HEK293T (cell line): ENCODE measurements at places on chromosomes 6 and 20.

GRCh38 chr6:161545741-161546140 lies 271.9 kb upstream of the AGPAT4 start:
- DNase-seq = no peak

DNA sequence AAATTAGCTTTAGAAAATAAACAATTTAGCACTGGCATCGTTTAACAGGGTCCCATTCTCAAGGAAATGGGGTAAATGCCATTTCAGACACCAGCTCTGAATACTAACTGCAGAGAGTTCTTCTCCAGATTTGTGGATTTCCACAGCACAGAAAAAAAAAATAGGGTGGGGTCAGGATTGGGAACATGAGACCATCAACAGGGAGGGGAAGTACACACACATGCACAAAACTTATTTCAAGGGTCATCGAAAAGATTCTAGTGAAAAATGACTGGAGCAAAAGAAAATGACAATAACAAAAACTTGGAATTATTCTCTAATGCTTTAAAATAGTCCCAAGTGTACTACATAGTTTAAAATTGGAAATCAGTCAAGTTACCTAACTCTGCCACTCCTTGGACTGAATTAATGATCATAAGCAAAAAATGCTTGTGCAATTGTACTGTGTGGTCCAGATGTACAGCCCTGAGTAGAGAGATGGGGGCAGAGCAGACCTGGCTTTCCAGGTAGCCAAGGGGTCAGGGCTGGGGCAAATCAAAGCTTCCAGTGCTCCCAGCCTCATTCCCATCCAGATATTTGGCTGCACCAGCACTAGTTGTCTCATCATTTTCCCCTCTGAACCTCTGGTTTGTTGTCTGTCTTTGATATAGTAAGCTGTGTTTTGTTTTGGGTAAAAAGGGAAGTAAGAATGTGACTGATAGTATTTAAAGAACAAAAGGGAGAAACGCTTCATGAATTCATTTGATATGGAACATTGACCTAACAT lies 152.4 kb downstream of the SOBP start:
- DNase-seq = no peak

DNA sequence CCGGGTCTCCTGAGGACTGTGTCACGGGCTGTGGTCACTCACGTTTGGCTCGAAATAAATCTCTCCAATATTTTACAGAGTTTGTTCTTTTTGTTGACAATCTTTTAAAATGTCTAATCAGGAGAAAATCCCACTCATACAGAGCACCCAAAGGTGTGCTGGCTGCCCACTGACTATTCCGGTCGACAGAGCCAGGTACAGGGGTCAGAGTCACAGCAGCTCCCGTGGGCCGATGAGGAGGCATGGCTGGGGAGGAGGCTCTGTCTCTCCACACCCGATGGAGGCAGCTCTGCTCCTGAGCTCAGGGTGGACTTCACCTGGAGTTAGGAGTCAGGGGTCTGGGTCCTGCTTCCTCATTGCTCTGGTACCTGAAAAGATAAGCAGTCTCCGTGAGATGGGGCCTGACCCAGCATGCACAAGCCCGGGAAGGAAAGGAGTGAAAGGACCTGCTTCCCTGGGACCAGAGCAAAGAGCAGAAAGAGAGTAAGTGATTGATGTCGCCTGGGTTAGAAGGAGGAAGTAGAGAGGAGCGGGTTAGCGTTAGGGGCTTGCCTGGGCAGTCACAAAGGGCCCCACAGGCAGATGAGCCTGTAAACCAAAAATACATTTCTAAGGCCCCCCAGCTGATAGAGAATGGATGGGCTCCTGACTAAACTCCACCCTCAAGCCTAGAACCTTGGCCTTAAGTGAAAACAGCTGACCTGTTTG lies 53.5 kb upstream of the UNC93A start:
- DNase-seq = no peak

DNA sequence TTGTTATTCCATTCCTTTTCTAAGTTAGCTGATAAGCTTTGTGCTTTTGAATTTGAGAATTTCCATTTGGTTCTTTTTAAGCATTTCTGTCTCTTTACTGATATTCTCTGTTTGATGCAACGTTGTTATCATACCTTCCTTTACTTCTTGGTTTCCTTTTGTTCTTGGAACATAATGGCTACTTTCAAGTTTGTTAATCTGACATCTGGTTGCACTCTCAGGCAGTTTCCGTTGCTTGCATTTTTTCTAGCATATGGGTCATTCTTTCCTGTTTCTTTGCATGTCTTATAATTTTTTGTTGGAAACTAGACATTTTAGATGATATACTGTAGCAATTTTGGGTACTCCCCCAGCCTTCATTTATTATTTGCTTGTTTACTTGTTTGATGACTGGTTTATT lies 12.5 kb downstream of the CDC5L start:
- no peak for DNase-seq

DNA sequence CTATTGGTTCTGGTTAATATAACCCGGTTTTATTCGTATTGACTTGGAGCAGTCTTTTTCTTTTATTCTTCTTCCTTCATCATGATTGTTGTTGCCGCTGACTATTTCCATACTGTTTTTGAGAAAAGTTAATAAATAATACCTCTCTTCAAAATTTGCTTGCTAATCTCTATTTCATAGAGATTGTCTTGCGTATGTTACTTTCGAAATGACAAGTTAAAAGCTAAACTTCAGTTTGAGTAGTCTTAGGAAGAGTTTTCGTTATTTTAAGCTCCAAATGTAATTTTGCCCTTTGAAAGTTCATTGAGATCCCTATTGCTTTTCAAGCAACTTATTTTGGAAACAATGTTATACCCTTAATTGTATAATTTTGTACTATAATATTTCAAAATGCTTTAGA lies 36.4 kb downstream of the DCBLD1 start:
- DNase-seq = no peak

DNA sequence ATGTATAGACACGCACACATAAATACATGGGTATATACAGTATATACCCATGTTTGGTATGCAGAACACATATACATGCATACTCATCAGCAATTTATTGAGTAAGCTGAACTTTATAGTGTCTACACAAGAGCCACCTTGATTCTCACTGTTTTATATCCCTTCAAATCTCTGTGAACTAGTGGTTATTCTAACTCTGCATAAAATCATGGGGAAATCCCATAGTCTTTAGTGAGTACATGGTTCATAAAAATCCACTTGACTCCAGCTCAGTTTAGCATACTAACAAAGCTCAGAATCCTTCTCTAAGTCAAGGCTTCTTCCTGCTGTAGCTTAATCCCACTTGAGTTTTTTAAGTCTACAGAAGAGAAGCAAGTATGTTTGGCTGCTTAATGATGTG lies 104.1 kb downstream of the THEMIS start:
- DNase-seq = no peak

GRCh38 chr6:48610846-48611245 lies 499.8 kb upstream of the PTCHD4 start:
- no peak for DNase-seq

GRCh38 chr6:147820520-147820919 lies 312.0 kb downstream of the SAMD5 start:
- no peak for DNase-seq

DNA sequence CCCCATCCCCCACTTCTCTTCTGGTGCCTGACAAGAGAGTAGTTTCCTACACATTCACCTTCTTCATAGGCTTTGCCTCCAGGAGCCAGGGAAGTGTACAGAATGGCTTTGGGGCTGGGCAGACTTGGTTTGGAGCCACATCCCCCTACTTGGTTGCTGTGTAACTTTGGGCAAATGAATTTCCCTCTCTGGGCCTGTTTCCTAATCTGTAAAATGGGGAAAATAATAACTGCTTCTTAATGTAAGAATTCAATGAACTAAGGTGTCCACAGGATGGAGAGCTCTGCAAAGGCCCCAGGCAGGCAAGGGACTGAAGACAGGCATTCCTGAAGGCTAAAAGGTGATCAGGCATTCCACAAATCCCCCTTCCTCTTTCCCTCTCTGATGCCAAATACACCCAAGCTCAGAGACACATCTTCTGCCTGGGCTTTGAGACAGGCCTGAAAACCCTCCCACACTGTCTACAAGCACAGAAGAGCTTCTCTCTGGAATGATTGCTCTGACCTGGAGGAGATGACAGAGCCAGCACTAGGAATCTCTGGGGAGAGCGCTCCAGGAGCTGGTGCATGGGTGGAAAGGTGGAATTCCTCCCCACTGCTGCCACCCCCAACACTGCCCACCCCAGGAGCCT lies 6.9 kb upstream of the C20orf203 start:
- no peak for DNase-seq

- no peak for DNase-seq
These were observed 66.6 kb downstream of the TNFAIP3 start for GRCh38 chr6:137933696-137934095.

GRCh38 chr6:42441697-42442081 lies 10.0 kb downstream of the TRERF1 start:
- no peak for DNase-seq

DNA sequence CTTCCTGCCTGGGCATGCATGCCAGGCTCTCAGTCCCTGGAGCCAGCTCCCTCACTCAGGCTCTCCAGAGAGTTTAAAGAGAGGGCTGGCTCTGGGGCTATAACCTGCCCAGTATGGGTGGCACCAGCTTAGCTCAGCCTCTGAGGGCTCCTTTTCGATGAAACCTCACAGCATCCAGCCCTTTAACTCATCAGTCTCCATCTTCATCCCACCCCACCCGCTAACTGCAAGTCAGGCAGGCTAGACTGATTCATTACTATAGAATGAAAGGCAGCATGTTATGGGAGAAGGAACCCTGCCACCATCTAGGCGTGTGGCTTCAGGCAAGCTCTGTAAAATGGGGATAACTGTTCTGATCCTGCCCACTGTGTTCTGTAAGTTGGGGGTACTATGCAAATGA lies 53.5 kb downstream of the RAB44 start:
- no peak for DNase-seq

- no peak for DNase-seq
These were observed 3.3 kb downstream of the RNF144B start for GRCh38 chr6:18390476-18390875.

- DNase-seq = no peak
These were observed 115.5 kb downstream of the CDK19 start for GRCh38 chr6:110699780-110700179.

- DNase-seq = no peak
These were observed 171.7 kb downstream of the CLIC5 start for GRCh38 chr6:45843848-45844521.

GRCh38 chr6:111469543-111469942 lies 13.5 kb downstream of the REV3L start:
- no peak for DNase-seq

GRCh38 chr6:136318676-136319075 lies 29.0 kb upstream of the BCLAF1 start:
- DNase-seq = no peak

DNA sequence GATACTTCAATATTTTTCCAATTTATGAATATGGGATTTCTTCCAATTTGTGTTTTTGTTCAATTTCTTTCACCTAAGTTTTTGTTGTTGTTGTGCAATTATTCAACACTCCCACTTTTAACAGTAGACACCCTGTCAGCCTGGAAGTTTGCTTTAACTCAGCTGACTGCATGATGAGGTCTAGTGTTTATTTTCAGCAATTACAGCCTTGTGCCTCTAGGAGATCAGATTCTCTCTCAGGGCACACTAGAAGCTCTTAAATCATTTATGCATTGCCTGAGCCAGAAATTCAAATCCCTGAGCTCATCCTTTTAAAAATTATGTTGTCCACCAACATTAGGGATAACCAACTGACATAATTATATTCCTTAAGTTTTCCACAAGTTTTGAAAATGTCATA lies 85.7 kb downstream of the MRAP2 start:
- DNase-seq = peak; percentile 14
